ENCODE measurements at places on chromosomes 5 and 9.

- no peak for DNase-seq
Measured at GRCh38 chr5:128376577-128376976, 161.5 kb downstream of the FBN2 start.

GRCh38 chr5:144812763-144813162 is 642.1 kb downstream of the KCTD16 start:
- no peak for DNase-seq

DNA sequence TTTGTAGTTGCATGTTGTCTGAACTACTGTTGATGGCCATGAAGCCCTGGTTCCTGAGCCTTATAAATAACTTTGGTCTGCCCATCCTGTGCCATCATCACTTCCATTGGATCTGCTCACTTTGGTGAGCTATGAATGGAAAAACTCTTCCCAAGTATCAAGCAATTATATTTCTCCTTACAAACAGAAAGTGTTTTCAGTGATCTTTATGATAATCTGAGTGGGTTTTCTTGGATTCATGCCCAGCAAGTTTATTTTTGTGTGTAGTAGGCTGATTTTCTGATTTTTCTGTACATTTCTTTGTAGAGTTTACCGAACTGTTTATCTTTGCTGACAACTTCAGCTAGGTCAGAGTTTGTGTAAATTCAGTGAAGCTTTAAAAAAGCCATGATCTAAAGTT is 31.0 kb downstream of the CAMK4 start:
- DNase-seq, result no peak

DNA sequence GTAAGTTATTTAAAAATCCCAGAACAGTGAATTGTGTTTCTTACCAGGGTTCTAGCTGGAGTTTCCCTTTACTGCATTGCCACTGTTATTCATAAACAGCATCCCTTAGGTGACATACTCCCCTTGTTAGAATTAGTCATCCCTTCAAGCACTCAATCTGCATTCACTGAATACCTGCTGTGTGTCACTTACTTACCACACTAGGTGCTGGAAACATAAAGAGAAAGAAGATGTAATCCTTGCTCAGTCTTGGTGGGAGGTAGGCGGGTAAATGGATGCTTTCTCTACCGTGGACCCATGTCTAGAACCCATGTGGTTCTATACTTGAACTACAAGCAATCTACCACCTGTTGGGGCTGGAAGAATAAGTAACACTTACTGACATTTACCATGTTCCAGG is 371.6 kb downstream of the KDM4C start:
- DNase-seq, result no peak

DNA sequence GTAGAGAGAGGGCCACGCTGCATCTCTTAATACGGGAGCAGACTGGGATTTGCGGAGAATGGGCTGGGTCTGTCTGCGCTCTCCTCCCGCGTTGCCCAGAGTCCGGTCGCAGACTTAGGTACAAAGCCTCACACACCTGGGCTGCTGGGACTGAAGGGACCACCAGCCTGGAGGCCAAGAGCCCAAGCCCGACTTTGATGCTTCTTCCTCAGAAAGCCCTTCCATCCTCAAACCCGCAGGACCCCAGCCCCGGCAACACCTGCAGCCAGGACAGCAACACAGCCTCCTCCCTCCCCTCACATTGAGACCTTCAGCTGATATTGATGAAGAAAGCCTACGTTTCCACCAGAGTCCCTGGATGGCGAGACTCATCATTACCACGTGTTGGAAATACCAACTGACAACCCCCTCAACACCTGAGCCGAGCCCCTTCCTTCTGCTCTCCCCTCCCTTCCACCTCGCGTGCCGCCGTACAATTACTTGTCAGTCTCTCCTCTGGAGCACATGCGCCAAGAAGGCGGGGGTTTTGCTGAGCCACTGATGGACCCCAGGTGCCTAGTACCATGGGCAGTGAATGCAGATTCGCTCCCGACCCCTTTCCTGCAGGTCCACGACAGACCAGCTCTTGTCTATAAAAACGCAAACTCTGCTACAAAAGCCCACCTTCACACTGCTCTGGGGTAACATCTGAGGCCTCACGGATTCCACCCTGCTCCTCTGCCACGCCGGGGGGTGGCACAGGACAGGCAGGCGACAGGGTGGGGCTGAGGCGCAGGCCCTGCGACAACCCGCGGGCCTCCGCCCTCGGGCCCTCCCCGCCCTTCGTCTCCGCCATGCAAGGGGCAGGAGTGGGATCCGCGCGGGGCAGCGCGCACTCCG is 841 bp downstream of the ASB6 start:
- no peak for DNase-seq

DNA sequence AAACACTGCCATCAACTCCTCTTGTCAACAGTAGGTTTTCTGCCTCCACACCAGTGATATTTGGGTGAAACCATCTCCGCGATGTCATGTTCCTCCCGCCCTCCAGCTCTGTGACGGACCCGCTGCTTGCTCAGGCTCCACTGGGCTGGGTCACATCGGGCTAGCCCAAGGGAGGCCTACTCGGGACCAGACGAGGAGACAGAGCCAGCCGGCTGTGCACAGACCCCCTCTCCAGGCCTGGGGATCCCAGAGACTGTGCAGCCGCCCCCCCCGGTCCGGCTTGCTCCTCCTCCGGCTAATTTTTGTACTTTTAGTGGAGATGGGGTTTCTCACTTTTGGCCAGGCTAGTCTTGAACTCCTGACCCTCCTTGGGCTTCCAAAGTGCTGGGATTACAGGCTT is 202.4 kb upstream of the PRDM9 start:
- no peak for DNase-seq

DNA sequence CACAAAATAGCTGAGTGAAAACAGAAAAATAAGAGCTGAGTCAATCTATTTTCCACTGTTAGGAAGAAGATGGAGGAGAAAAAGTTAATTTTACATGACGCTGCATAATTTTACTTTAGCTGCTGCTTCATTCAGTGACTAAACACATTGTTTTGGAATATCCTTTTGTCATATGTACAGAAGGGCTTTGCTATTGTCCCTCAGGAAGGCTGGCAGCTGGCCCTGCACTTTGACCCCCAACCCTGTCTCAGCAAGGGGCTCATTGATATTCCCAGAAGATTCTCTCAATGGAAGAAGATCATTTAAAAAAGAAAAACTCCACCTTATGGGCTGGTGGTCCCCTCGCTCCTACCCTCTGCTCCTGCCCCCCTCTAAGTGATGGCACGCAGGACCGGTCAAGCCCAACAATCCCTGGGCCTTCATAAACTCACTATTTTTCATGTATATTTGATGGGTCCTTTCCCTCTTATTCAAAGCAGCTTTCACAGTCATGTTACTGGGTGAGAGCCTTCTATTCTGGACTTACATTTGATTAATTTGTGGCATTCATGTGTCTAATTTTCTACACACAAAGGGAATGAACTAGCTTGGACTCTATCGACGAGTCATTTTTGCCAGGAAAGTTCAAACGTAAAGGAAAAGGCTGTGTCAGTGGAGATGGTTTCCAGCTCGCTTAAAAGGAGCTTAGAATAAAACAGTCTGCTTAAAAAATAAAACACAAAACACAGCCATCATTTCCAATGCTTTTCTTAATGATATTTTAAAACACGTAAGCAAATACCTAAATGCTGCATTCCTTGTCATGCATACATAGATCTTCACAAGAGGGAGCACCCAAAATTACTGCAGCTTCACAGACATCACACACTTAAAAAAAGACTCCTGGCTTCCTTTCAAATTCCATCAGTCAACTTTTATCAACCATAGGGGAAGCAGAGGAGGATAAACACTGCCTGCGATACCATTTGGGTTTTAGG is 104.7 kb downstream of the EFNA5 start:
- DNase-seq, result no peak
